Pancreas (tissue), 10 donors: ENCODE measurements at places on chromosomes 13 and 19. TPM values are rescaled to one million over a fixed set of nuclear protein-coding genes. Genes with fewer than 3 reads are reported as not detected.
A peak's percentile ranks its signal among the peaks of the same experiment; 100 is the strongest.

- no peak for DNase-seq
Measured at GRCh38 chr13:59119475-59119874, 1044.3 kb downstream of the DIAPH3 start.

GRCh38 chr13:67017276-67017675 is 212.9 kb downstream of the PCDH9 start:
- DNase-seq: no peak

DNA sequence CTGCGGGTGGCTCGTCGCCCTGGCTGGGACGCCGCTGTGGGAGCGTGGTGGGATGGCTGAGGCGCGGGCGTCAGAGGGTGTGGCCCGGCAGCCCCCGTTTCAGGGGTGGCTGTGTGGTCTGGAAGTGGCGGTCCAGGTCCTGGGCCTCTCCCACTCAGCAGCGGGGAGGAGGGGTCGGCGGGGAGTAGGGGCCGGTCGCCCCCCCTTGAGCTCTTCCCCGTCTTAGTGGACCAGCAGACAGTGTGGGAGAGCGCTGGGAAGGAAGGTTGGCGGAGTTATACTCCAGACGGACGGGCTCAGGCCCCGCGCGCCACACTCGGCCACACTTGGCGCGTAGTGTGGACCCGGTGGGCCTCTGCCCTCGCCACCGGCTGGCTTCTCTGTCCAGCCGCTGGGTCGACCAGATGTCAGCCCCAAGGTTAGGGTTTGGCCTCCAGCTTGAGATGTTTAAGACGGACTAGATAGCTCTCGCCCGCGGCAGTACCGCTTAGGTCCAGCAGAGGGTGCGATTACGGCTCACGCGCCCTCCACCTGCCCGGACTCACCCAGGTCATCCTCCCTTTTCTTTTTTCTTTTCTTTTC is 21.7 kb upstream of the ZNF429 start:
- peak; percentile 83 for DNase-seq

Gene DENND1C
- 0.51 TPM for total RNA-seq

Gene PRR12
- total RNA-seq: 12.0 TPM

- DNase-seq: no peak
Measured at GRCh38 chr19:40251244-40251643, 24.8 kb upstream of the CCNP start.

GRCh38 chr13:46571189-46571908 is 18.4 kb downstream of the LRCH1 start:
- DNase-seq: no peak

DNA sequence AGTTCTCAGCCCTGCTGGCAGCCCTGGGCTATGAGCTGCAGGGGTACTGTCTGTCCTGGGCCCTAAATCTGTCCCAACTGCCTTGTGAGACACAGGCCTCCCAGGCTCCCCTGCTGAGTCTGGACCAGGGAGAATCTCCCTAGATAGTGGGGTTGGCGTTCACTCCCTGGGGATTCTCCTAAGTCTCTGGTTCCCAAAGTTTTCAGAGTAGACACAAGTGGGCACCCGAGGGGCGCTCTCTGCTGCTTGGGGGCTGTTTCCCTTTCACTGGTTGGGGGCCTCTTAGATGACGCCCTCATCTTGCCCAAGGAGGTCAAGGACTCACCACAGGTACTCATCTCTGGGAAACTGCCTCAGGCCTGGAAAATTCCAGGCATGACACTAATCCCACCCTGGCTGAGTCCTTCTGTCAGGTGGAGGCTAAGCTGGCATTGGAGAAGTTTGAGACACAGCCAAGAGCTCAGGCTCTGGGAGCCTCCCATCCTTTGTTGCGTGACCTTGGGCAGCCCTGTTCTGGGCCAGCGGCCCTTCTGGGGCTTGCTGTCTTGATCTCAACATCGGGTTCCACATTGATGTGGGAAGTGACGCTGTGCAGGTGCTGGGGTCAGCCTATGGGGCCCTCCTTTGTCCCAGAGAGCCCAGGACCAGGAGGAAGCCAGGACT is 3.9 kb downstream of the RPL18A start:
- DNase-seq: no peak

Gene ALDH16A1
- total RNA-seq: 16.8 TPM

- no peak for DNase-seq
Measured at GRCh38 chr13:46801858-46802257, 4.9 kb upstream of the ESD start.

DNA sequence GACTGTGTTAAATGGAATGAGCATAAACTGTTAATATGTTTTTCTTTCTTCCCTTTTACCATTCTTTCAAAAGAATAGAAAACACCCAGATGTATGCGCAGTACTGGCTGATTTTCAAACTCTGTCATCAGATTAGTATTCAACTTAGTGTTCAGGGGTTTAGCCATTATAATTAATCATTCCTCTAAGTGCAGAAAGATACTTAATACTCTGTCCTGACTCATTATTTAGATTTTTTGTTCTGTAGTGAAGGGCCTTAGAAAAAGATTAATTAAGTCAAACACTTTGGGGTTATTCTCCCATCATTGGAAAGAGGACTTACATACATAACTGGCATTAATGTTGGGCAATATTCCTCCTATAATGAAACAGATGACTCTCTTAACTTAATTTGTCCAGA is 1316.7 kb upstream of the SLC10A2 start:
- DNase-seq: no peak

- DNase-seq: no peak
Measured at GRCh38 chr13:45215392-45216077, 14.7 kb upstream of the KCTD4 start.

Gene FGF22
- 0.23 TPM for total RNA-seq

DNA sequence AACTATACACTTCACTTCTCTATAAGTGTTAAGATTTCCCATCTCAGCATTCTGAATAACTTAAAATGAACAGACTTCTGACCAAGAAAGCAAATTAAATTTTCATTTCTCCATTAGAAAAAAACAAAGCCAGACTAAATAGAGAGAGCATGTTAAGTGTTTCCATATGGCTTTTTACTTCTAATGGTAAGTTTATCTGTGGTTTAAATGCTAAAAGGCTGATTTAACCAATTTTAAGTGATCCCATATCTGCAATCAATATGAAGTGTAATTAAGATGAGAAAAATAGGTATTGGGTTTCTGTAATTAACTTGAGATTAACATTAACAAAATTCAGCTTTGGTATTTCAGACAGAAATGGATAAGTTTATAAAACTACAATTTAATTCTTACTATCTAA is 107.8 kb downstream of the ELF1 start:
- no peak for DNase-seq

- DNase-seq: peak; percentile 72
Measured at GRCh38 chr19:56125806-56126590, 4.9 kb upstream of the ZNF787 start.

GRCh38 chr19:17627921-17628320 is 60.2 kb downstream of the UNC13A start:
- no peak for DNase-seq

DNA sequence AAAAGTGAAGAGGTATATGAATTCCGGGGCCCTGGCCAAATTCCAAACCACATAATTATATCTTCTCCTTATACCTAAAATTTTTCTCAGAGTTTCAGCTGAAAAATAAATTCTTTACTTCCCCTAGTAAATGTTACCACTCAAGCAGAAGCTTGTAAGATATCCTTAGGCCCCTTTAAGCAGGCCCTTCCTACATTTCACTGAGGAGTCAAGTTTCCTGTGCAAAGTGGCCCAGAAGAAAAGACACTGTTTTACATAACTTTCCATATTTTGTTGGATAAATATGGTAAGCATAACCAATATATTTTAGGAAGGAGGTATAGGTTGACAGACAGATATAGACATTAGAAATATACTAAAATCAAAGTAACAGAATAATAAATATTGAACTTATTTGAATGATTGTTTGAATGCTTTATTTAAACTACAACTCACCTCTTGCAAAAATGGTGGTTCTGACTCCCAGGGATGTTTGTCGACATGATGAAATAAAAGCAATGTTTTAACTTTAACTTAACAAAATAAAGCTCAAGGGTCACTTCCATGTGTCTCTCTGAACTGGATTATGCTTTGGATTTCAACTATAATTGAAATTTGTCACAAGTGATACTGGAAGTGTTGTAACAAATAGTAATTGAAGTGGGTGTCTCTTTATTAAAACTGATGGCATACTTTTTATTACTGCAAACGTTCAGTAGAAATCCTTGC is 141.2 kb downstream of the SPRY2 start:
- DNase-seq: no peak

DNA sequence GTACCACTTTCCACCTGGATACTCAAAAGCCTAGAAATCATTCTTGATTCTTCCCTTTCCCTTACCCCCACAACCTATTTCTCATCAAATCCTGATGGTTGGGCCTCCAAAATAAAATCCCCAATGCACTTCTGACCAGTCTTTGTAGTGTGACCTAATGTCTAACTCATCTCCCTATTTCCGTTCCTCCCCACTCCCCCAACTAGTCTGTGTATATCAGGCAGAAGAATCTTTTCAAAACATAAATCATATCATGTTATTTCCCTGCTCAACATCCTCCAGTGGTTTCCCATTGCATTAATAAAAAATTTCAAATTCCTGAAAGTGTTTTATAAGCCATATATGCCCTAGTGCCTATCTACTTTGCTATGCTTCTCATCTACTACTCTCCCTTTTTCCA is 17.7 kb downstream of the CCDC122 start:
- DNase-seq: no peak

DNA sequence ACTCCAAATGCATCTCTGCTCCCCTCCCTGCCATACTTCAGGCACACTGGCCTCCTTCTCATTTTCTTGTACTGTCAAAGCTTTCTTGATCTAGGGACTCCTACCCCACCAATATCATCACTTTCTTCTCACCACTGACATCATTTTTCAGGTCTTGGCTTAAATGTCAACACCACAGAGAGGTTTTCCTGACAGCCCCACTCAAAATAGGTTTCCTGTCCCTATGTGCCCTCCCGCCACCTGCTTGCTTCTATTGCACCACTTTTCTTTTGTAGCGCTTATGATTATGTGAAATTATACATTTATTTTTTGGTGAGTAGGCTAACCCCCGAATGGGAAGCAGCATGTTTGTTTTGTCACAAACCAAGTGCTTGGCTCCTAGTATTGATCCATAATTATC is 164.6 kb downstream of the NDFIP2 start:
- DNase-seq: no peak

DNA sequence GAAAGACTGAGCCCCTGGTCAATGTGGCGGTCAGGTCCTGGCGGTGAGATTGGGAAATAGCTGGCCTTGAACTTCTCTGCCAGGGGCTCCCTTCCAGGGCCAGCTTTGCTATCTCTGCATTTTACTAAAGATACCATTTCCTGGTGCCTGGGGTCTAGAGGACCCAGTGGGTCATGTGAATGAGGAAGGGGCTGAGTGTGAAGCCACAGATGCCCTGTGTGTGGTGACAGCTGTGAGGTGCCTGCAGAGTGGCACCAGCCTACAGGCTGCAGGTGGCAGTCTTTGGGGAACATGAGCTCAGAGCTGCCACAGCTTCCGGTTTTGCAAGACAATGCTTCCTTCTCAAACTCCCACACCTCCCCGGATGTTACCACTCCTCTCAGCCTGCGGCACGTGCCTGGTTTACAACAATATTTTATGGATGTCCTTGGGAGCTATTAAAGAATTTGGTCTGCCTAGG is 5.2 kb upstream of the MLNR start:
- no peak for DNase-seq

DNA sequence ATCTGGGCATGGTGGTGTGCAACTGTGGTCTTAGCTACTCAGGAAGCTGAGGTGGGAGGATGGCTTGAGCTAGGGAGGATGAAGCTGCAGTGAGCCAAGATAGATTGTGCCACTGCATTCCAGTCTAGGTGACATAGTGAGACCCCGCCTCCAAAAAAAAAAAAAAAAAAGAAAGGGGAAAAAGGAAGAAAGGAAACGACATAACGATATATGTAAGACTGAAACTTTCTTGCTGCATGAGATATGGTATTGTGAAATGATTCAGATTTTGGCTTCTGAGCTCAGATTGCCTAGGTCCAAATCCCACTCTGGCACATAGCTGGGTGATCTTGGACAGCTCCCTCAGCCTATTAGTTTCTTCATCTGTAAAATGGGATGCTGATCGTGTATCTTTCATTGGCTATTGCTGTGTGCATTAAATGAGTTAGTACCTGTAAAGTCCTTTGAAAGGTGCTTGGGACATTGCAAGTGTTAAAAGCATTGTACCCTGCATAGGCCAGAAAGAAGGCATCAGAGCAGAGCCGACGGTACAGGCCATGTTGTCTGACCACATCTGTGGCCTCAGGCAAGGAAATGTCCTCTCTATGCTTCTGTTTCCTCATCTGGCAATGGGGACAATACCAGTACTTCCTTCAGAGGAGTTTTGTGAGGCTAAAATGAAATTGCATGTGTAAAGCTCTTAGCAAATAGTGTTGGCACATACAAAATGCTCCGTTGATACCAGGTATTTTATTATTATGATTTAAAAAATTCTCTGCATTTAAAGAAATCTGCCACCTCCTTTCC is 32.6 kb upstream of the SLC46A3 start:
- no peak for DNase-seq

GRCh38 chr19:19338082-19338481 is 17.5 kb downstream of the MAU2 start:
- no peak for DNase-seq

GRCh38 chr13:27174766-27175455 is 3.3 kb upstream of the USP12 start:
- no peak for DNase-seq

Gene ZNF98
- total RNA-seq: 8.6 TPM

Gene PLPPR3
- 0.38 TPM for total RNA-seq

- no peak for DNase-seq
Measured at GRCh38 chr13:48551329-48551728, 18.4 kb upstream of the RCBTB2 start.

DNA sequence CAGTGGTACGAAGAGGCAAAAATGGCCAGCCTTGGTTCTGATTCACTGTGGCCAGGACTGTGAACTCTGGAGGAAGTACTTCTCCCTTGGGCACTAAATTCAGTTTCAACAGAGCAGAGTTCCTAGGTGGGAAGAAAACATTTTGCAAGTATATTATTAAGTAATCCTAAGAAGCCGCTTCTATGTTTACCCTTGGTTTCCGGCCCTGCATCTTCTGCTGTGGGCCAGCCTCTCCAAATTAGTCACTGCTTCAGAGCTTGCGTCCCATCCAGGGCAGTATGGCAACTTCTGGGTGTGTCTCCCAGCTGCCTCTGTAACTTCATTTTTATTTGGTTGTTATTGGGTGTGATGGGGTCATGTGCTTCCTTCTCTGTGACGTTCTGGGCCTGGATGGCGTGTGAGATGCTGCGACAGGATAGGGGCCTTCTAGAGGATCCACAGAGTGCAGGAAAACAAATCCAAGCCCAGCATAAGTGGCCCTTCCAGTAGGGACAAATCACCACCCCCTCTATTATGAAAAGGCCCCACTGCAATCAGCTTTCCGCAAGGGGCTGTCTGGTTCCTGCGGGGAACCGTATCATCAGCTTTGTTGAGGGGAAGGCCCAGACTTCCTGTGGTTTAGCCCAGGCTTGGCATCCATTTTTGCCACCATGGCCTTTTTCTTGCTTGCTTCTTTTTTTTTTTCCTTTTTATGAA is 55.1 kb upstream of the C1QTNF9 start:
- no peak for DNase-seq

Gene FCAR
- total RNA-seq: 0.29 TPM

DNA sequence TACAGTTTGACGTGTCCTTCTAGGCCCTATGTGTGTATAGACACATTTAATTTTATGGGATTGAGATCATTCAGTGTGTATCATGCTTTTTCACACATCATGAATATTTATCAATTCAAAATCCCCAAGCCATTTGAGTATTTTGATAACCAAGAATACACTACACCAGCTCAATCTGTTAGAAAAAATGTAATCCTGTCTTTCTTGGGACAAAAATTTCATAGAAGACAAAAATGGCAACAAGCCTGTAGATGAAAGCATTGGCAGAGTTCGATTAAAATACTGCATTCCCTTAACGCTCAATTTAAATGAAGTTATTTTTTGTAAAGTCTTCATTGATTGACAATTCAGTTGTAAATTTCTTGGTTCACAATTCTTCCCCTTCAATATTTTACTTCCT is 41.9 kb downstream of the WDR87 start:
- DNase-seq: no peak

Gene MEGF8
- 9.3 TPM for total RNA-seq
